Immature natural killer cell (primary cell): ENCODE measurements at places on chromosomes 12 and 14. TPM values are rescaled to one million over a fixed set of nuclear protein-coding genes. Genes with fewer than 3 reads are reported as not detected.
A peak's percentile ranks its signal among the peaks of the same experiment; 100 is the strongest.

The FAM90A1 gene
- 0.09 TPM for polyA plus RNA-seq

DNA sequence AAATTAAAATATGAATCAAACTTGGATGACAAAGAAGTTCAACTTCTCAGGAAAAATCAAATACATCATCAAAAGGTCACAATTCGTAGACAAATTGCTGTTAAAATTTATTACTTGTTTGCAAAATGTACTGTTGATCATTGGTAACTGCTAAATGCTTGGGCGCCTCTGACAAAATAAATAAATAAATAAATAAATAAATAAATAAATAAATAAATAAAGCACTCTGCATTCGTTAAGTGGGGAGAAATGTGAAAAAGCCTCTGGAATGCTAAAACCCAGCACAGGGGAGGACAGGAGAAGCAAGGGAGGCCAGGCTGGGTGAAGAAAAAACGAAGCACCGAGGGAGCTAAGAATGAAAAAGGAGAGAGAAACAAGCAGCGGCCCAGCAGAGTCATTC lies 115.2 kb downstream of the BCL11B start:
- DNase-seq, result no peak

- DNase-seq, result no peak
Measured at GRCh38 chr12:2834581-2835491, at the start of gene NRIP2. Gene NRIP2, minus strand, starts transcription at chr12:2835035. Its CDS starts 52 bp downstream, at chr12:2834983.

- DNase-seq, result no peak
Measured at GRCh38 chr14:97180304-97181200, 383.4 kb downstream of the VRK1 start.

DNA sequence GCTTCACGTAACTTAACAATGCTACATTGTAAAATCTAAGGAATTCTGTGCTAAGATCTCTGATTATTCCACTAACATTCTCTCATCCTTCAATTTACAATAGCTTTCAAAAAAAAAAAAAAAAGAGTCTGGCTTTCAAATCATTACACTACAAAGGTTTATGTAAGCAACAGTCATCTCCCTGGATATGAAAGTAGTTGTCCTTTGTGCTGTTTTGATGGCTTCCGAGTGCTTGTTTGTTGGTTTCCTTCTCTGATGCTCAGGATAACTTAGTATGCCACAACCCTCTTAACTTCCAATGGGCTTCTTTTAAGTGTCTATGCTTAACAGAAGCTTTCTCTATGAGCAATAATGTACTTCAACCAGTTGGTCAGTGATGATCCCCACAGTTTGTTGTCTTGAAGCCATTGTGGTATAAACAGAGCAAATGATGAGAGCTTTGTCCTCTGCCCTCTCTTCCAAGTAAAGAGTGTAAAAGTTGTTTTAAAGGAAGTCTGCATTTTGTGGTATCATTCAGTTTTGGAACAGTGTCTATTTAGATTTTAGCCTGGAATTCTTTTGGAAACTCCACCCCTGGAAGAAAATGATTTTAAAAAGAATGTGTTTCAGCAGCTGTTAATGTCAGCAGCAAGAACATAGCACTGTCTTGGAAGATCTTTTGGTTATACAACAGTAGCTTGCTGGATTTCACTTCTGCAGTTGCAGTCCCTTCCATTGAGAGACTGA lies 396.1 kb upstream of the RGS6 start:
- no peak for DNase-seq

- no peak for DNase-seq
Measured at GRCh38 chr14:35085441-35085840, 36.3 kb downstream of the PPP2R3C start.

- DNase-seq, result no peak
Measured at GRCh38 chr12:133106253-133106652, 23.8 kb downstream of the ZNF891 start.

The CYP46A1 gene
- not detected for polyA plus RNA-seq

DNA sequence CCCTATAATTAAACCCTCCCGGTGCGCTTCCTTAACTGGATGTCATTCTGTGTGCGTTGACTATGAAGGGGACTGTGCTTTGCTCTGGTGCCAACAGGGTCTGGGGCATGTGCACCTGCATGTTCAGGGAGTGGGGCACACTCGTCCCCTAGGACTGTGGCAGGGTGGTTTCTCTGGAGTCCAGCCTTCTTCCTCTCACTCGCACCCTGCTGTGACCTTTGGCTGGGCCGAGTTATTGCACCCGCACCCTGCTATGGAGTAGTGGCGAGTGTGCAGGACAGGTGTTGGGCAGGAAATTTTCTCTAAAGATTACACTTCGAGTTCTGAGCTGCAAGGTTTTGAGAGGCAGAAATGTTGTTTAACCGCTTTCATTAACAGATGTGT lies 138.9 kb downstream of the PLXNC1 start:
- DNase-seq, result no peak

DNA sequence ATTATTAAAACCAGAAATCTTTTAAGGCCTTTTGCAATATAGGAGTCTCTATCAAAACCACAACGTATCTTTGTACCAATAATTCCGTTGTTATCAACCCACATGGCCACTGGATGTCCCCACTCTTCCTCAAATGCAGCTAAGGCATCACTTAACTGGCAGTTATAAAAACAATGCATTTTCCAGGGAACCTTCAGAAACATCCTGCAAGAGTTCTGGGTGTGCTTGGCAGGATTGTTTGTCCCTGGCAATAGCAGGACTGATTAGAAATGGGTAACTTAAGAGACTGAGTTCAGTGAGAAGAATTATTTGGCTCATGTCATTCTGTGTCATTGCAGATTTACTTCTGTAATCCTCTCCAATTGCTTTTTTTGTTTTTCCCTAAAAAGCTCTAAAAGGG lies 112.0 kb downstream of the SLC15A5 start:
- no peak for DNase-seq

DNA sequence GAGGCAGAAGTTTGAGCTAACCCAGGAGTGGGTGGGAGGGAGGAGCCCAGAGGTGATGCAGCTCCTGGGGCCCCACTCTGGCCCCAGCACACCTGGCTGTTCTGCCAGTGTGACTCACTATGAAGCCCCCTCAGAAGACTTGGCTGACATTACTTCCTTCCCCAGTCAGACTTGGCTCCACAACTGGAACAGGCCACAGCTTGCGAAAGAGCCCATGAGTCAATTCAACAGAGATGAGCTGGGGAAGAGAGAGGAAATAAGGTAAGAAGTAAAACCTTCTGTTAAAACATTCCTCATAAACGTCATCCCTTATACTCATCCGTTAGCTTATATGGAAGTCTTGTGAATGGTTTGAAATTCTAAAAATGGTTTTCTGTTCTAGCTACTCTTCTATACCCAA lies 245.9 kb downstream of the ADAMTS20 start:
- no peak for DNase-seq

GRCh38 chr14:73287071-73287470 lies 49.8 kb downstream of the PAPLN start:
- DNase-seq, result no peak

DNA sequence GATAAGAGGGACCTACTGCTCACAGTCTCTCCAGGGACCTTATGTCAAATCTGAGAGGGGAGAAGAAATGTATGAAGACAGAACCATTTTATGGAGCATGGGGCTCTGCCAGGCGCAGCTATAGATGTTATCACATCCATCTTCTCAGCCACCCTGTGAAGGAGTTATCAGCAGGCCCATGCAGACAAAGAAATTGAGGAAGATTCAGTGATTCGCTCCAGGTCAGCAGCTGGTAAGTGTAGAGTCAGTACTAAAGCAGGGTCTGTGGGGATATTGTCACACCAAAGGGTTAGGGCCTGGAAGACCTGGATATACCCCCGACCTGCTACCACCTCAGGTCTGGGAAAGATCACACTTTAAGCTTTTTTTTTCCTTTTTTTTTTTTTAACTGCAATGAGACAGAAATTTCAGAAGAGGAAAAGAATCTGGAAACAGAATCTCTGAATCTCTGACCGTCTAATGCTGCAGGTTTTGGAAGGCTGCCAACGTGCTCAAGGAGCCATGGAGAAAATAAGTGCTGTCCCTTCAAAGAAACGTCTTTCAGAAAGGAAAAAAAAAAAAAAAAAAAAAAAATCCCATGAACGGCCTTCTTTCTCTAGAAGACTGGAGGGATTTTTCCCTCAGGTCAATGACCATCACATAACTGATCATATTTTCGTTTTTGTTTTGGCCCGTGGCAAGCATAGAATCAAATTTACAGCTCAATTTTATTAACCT lies 73.3 kb upstream of the PLEKHG7 start:
- DNase-seq, result no peak

- DNase-seq, result no peak
Measured at GRCh38 chr12:29245246-29245645, 96.2 kb downstream of the FAR2 start.

GRCh38 chr14:50469982-50470381 lies 62.4 kb downstream of the MAP4K5 start:
- no peak for DNase-seq

DNA sequence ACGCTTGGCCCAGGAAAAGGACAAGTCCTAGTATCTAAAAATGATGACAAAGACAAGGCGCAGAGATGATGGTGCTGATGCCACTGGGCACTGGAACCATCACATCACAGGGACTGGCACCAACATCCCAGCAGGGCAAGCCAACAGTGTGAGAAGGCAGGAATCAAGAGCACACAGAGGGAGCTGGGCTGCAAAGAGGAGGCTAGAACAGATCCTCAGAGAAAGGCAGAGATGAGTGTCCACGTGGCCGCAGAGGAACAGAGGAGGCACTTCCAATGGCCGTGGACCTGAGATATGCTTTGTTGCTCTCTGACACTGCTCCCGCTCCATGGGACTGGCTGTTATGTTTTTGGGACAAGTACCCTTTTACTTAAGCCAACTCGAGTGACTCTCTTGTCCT lies 17.9 kb downstream of the FOXN3 start:
- no peak for DNase-seq

DNA sequence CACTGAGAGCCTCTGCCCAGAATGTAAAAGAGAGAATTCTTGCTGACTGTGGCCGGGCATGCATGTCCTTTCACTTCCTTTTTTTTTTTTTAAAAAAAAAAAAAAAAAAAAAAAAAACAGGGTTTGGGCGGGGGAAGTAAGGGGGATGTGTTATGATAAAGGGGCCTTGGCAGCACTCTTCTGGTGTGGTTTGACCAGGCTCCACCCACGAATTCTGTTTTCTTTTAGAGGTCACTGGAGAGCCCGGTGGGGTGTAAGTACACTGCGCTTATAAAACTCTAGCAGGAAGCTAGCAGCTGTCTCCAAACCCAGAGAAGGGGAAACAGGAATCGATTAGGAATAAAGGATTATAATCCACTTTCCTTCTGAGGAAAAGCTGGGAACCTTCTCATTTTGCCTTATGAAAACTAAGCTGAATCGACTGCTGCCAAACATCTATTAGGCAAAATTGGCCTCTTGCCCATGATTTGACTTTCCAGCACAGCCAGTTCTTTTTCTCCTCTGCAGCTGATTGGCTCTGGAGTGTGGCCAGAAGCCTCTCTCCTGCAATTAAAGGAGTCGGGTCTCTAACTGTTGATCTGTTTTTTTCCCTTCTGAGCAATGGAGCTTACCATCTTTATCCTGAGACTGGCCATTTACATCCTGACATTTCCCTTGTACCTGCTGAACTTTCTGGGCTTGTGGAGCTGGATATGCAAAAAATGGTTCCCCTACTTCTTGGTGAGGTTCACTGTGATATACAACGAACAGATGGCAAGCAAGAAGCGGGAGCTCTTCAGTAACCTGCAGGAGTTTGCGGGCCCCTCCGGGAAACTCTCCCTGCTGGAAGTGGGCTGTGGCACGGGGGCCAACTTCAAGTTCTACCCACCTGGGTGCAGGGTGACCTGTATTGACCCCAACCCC lies 27.7 kb upstream of the HIGD1C start:
- peak; percentile 81 for DNase-seq

GRCh38 chr14:31582286-31582691 lies 21.1 kb downstream of the NUBPL start:
- DNase-seq, result no peak

The RNASE1 gene
- polyA plus RNA-seq, result 0.49 TPM

- no peak for DNase-seq
Measured at GRCh38 chr14:73142216-73142615, 5.9 kb downstream of the PSEN1 start.
